ENCODE measurements at places on chromosomes 2 and 18.
A peak's percentile ranks its signal among the peaks of the same experiment; 100 is the strongest.

GRCh38 chr2:36680012-36680411 is 16.5 kb upstream of the VIT start:
- peak; percentile 30 for DNase-seq

- DNase-seq, result no peak
Observed at GRCh38 chr18:26135548-26135947, 1.9 kb downstream of the PSMA8 start.

GRCh38 chr18:25422230-25422629 is 70.3 kb upstream of the ZNF521 start:
- no peak for DNase-seq

DNA sequence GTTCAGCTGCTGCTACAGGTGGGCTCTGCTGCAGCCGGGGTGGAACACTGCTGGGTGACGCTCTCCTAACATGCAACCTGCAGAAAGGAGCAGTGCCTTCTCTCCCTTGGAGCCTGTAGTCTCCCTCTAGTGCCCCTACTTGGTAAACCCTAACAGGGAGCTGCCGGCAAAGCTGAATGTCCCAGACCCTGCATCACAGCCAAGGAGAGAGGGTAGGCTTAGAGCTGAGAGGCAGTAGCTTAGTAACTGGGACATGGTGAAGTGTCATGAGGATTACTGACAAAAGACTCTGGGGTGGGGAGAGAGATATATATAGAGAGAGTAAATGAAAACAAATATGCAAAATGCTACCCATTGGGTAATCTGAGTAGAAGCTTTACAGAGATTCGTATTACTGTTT is 9.9 kb downstream of the NCAPH start:
- peak; percentile 62 for DNase-seq

DNA sequence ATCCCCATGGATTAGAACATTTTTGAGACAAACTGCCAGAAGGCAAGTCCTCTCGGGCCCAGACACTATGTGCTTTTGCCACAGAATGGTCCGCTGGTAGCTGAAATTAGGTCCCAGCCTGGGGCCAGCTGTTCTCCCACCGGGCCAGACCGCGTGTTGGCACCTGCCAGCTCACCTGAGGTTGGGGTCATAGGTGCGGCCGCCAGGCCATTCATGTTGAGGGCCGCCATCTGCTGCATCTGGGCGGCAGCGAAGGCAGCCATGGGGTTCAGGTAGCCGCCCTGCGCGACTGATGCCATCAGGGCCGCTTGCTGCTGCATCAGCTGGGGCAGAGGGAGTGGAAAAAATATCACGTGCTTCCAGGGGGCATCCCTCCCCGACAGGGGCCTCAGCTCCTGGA is 292.8 kb downstream of the CELF4 start:
- DNase-seq, result no peak

- no peak for DNase-seq
Observed at GRCh38 chr2:163800951-163801381, 65.2 kb upstream of the FIGN start.

- DNase-seq, result no peak
Observed at GRCh38 chr2:239401881-239402233, 1.0 kb upstream of the HDAC4 start.

- no peak for DNase-seq
Observed at GRCh38 chr18:78972930-78973331, 6.7 kb upstream of the SALL3 start.
